ENCODE measurements at places on chromosomes 3 and 15.

GRCh38 chr3:29555590-29555989, 274.7 kb downstream of the RBMS3 start:
- no peak for DNase-seq

- no peak for DNase-seq
These were observed 66.5 kb downstream of the LEKR1 start for GRCh38 chr3:156892701-156893100.

DNA sequence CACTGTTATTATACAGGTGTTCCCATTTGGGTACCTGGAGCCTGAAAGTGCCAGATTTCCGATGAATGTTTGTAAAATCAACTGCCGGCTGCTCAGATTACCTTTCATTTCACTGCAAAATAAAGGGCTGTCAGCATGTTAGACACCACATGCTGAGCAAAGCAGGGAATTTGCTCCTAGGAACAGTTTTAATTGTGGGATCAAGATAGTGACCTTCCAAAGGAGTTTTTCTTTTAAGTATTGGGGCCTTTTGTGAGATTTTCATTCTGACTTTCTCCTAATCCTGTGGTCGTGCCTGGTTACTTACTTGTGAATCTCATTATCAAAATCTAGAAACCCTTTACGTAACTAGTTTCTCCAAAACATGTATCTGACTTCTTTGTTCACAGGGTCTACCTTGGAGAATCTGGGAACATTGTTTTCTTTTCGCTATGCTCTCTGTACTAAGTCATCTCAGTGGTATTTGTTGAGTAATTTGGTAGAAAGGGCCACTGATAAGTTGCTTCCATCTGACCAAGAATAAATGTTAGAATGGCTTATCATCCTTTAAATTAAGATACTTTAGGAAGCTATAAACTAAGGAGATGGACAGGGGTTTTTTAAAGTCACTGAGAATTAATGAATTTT, 40.8 kb upstream of the LRTM1 start:
- DNase-seq, result no peak

DNA sequence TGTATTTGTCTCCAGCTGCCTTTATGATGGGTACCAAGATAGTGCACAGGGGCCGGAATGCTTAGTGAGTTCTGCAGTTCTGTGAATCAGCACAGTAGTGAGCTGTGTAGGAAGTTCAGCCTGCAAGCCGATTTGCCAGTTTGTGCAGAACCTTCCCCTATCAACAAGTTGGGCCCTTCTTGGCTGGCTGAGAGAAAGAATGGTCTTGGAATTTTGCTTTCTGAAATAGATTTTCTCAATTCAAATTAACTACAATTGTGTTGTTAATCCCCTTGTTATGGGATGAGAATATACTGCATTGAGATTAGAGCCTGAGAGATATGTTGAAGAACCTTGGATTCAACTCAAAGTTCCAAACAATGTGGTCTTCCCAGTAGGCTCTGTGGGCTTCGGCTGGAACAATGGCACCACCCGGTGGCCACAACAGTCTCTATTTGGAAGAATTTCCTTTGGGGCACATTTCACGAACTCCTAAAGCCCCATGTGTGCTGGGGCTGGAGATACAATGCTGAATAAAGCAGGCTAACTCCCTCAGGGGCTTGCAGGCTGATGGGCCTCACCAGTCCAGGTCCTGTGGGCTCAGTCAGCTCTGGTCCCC, 59.1 kb downstream of the TRIM42 start:
- no peak for DNase-seq

DNA sequence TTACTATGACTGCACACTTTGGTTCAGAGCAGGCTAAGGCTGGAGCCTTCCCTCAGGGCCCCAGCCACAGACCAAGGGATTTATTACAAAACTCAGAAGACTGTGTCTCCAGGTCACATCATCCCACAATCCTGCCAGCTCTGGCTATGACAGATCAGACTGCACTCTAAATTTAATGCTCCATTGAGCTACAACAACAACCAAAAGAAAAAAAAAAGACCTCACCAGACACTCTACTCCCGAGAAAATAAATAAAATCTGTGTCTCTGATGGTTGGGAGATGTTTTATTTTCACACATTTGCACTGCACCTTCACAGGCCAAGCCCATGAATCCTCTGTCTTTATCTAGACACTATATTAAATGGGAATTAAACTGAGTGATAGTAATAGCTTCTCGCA, 50.8 kb upstream of the CTNNB1 start:
- DNase-seq, result no peak

- DNase-seq, result no peak
These were observed 122.7 kb downstream of the B3GALNT1 start for GRCh38 chr3:160982491-160982890.

DNA sequence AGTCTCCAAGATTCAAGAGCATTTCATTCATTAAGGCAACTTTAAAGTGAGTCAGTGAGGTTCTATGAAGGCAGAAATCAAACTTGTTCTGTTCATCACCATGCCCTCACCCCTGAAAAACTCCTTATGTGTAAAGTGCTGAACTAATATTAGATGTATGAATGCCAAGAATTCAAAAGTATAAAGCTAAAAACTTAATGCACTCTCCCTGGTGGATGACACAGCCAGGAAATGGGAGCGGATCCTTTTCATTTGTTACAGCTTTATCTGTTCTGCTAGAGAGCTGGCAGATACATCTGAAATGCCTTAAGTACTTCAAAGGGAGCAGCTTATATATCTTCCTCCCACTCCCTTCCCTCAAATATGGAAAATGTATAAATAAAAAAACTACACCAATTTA, 8.2 kb downstream of the TXNRD3 start:
- DNase-seq, result no peak

GRCh38 chr3:161800985-161801559, 304.5 kb downstream of the OTOL1 start:
- DNase-seq, result no peak

DNA sequence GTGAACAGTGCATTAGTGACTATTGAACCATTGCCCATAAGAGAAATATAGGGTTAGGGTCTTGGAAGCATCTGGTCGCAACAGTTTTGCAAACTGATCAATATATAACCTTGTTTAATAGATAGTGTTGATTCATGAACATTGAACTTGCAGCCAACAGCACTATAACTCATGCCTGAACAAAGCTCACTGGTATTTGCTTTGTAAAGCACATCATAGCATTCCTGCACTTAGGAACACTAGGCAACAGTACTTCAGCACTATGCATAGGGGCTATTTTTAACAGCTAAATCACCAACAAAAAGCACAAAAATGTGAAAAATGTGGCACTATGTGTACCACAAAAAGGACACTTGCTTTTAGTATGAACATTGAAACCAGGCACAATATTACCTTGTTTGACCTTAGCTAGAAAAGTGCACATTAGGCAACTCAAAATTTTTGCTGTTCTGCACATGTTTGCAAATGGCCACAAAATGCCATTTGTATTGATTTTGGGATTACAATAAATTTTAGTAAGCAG, 68.0 kb downstream of the OXNAD1 start:
- DNase-seq, result no peak

- no peak for DNase-seq
These were observed 388.0 kb downstream of the FOXP1 start for GRCh38 chr3:71195492-71195891.

Data from stimulated activated CD8-positive, alpha-beta memory T cell treated with anti-CD3 and anti-CD28 coated beads, Interleukin-7, amount 100 ng/mL, for 1 hour (primary cell).